Brain (organoid and tissue), 16 donors: ENCODE measurements at places on chromosomes 2 and 18. TPM values are rescaled to one million over a fixed set of nuclear protein-coding genes. Genes with fewer than 3 reads are reported as not detected.

Gene CD28
- polyA plus RNA-seq: 0.15 TPM

Gene DSG1
- polyA plus RNA-seq: 0.05 TPM

Gene LOXHD1
- not detected for polyA plus RNA-seq

Gene GPBAR1
- 0.39 TPM for polyA plus RNA-seq

Gene PTPRN
- polyA plus RNA-seq: 145 TPM

Gene PRSS56
- polyA plus RNA-seq: not detected

Gene EFHD1
- polyA plus RNA-seq: 263 TPM

Gene ANO7
- 1.3 TPM for polyA plus RNA-seq

Gene TNFAIP6
- polyA plus RNA-seq: 0.85 TPM
